Activated naive CD4-positive, alpha-beta T cell treated with anti-CD3 and anti-CD28 coated beads for 36 hours (primary cell): ENCODE measurements at places on chromosomes 7 and 10. TPM values are rescaled to one million over a fixed set of nuclear protein-coding genes. Genes with fewer than 3 reads are reported as not detected.

DNA sequence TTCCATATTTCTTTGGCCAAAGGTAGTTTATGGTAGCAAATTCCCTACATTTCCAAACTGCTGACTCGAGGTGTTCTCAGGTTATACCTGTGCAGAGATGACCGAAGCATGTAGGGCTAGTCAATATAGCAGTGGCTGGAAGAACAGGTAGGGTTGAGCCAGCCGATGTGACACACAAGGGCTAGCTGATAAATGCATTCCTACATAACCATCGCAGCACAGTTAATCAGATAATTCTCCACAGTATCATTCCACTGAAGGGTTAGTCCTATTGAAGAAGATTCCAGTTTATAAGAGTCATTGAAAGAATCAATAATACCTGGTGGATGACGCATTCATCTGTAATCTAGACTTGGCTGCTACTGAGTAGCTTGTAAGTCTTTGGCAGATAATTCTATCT is 220.0 kb downstream of the KIF20B start:
- no peak for DNase-seq

The KLLN gene
- total RNA-seq: 0.21 TPM

DNA sequence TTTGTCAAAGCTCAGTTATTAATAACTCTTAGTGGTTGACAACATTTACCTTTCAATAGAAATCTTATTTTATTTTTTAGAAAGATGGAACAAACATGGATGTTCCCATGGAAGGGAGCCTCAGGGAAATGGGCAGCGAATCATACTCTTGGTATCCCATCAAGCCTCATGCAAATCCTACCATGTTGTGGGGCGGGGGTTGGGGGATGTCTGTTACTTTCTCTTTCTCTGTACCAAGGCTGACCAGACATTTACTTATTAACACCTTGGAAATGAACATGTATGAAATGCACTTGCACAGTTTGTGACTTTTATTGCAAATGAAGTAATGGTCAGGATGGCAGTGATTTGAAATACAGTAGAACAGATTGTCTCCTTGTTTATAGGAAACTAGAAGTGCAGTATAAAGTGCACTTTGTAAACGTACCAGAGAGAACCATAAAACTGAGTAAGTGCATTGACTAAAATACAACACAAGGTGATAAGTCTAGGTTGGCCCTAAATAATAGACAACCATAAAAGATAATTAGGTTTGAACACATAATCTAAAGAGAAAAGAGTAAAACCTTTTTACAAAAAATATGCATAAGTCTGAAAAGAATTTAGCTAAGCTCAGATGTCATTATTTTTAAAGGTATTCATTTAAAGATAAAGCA is 32.4 kb downstream of the SEMA3D start:
- no peak for DNase-seq

DNA sequence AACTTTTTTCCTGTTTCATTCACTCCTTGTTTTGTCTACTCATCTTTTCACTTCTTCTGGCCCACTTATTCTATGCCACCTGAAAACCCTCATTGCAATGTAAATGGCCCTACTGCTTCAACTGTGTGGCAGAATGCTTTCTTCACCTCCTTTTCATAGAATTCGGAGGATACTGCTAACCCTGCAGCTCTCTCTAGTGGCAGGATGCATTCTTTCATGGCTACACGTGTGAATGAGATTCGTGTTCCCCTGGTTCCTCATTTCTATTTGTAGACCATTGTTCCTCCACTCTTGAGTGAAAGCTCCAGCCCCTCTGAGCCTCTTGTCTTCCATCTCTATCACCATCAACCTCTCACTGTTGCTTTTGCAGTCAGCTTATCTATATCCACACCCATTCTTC is 20.9 kb upstream of the CYP26C1 start:
- DNase-seq: peak; percentile 26

DNA sequence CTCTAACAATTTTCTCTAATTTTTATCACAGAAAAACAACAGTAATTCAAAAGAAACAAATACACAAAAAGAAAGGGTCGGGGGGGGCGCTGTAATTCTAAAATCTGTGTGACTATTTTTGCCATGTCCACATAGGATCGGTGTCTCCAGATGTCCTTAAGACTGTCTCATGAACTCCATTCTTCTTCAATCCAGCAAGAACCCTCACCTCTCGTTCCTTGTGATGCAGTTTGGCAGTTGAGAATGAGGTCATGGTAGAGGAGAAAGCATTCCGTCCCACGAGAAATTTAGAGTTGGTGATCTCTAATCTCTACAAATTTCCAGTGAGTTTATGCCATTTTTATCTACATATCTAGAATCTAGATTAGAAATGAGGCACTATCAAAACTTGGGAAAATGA is 394.7 kb downstream of the TFEC start:
- no peak for DNase-seq

DNA sequence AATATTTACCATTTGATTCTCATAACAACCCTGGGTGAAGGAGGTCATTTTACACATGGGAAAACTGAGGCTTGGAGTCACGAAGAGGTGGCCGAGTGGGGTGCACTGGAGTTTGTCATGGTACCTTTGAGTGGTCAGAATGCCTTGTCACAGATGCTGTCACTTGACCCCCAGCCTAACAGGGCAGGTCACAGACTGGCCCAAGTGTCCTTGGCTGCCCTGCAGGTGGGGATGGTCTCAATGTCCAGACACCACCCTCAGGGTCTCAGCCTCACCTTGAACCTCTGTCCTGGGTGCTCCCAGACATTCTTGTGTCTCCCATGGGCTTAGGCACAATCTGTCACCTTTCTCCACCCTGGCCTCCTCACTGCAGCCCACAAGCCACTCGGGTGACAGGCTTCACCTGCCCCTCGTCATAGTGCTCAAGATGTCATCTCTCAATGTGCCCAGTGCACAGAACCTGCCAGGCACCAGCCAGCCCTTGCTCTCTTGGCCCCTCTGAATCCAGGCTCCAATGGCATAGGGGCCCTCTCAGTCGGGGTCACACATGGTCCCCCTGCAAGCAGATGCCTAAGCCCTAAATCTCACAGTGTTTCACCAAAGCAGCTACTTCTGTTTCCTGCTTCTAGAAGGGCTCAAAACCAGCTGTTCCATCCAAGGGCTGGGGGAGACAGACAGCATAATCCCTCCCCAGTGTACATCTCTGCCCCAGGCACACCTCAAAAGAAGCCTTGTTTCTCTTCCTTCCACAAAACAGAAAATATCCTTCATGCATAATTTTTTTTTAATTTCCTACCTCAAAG is 76.8 kb upstream of the NANOS1 start:
- no peak for DNase-seq

DNA sequence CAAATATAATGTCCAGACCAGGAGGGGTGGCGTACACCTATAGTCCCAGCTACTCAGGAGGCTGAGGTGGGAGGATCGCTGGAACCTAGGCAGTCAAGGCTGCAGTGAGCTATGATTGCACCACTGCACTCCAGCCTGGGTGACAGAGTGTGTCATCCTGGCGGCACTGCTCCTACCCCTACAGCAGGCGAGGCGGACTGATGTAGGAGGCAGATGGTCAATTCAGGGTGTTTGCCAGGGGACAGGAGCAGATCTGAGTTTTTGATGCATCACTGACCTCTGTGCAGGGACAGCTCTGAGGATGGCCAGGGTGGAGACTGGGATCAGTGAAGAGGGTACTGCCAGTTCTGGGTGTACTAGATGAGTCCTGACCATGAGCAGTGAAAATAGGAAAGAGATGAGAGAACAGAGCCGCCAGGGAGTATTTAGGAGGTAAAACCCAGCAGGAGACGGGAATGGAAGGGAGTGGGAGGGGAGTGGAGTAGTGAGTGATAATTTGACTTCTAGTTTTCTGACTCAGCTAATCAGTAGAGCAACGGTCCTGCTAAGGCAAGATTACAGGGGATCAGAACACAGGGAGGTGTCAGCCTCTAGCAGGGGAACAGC is 75.3 kb downstream of the HIP1 start:
- no peak for DNase-seq

- no peak for DNase-seq
Observed at GRCh38 chr7:2173189-2173827, 59.4 kb downstream of the MAD1L1 start.

- DNase-seq: no peak
Observed at GRCh38 chr10:92545556-92545955, 28.3 kb downstream of the IDE start.

The NACAD gene
- total RNA-seq: 0.05 TPM

GRCh38 chr10:102621443-102622325 is 22.6 kb upstream of the TRIM8 start:
- DNase-seq: no peak

DNA sequence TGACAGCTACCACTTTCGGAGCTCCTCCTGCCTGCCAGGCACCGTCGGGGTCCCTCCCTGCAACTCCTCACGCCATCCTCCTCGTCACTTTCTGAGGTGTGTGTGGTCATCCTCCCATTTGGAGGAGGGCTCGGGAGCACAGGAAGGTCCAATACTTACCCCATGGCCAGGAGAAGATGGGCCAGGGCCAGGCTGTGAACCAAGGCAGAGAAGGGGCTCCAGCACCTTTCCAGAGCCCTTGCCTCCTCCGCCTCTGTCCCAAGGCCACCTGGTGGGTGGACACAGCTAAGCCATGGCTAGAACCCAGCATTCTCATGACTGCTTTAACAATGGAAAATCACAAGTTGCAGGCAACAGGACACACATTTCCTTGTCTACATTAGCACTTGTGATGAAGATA is 215.5 kb downstream of the TCERG1L start:
- DNase-seq: no peak

The PRSS2 gene
- total RNA-seq: not detected

DNA sequence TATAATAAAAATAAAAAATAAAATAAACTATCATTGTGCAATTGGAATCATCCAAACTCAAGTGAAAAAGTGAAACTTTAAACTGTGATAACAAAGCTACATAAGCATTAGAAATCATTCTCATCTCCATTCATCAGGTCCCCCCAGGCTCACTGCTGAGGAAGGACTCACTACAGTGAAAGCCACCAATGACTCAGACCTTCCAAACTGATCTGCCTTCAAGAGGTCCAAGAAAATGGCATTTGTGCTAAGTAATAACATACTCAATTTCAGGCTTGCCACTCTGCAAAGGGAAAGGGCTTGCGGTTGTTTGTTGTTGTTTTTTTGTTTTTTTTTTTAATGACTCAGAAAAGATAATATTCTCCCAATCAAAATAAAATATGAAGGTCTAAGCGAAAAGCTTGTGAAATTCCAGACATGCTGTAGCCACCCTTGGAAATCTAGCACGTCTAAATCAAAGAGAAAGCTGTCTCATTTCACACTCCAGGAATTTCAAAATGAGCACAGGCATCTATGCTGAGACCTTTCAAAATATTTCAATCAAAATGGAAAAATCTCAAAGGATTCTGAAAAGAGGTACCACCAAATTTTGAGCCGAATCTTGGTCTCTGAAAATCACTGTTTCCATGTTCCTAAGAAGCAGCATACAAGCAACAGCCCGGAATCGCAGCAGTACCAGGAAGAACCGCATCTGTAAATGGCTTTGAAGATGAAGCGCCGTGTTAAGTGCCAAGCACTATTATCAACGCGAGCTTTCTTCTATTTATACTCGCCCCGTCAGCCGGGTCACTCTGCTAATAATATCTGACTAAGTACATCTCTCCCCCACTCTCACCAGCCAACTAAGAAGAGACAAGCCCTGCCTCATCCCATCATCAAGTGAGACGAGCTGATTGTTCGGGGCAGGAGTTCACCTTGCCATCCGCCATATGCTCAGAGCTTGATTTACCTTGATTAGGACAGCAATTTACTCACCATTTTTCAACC is 13.5 kb downstream of the SFMBT2 start:
- peak; percentile 66 for DNase-seq

The ATP5MK gene
- 422 TPM for total RNA-seq

The SEMA4G gene
- total RNA-seq: 0.48 TPM

The MSMB gene
- total RNA-seq: not detected

The SPDYE2B gene
- 0.19 TPM for total RNA-seq

The JAKMIP3 gene
- total RNA-seq: 0.52 TPM

DNA sequence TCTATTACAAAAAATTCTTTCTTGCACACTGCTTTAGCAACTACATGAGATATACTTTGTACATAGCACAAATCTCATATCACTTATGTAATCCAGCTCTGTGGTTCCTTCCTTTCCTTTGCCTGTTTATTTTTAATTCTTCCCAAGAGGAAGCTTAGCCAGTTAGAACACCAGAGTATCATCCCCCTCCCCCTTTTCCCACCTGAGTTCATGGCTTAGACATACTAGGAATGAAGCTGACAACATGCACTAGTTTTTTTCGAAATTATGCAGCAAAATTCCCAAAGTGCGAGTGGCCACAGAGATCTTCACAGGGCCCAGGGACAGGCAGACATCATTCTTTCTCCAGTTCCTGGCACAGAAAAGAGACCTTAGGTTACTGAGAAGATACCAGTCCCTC is 17.8 kb downstream of the CAV1 start:
- DNase-seq: no peak

The ADCYAP1R1 gene
- total RNA-seq: not detected

The ZNF365 gene
- not detected for total RNA-seq

The TAS2R40 gene
- total RNA-seq: not detected

The COPS6 gene
- 97.8 TPM for total RNA-seq

The SFR1 gene
- total RNA-seq: 18.5 TPM

The GPRIN2 gene
- not detected for total RNA-seq

The ZNF479 gene
- not detected for total RNA-seq

GRCh38 chr10:120749856-120750566 is 101.2 kb upstream of the WDR11 start:
- no peak for DNase-seq

The MARVELD1 gene
- 2.7 TPM for total RNA-seq

The HTR5A gene
- not detected for total RNA-seq

The DPYSL4 gene
- 10.8 TPM for total RNA-seq

The AGBL3 gene
- total RNA-seq: 3.6 TPM

The BLNK gene
- not detected for total RNA-seq

- no peak for DNase-seq
Observed at GRCh38 chr7:7595451-7595850, 28.8 kb downstream of the MIOS start.

- DNase-seq: no peak
Observed at GRCh38 chr7:134660961-134661376, 14.3 kb downstream of the BPGM start.

The DBF4 gene
- total RNA-seq: 70.6 TPM

DNA sequence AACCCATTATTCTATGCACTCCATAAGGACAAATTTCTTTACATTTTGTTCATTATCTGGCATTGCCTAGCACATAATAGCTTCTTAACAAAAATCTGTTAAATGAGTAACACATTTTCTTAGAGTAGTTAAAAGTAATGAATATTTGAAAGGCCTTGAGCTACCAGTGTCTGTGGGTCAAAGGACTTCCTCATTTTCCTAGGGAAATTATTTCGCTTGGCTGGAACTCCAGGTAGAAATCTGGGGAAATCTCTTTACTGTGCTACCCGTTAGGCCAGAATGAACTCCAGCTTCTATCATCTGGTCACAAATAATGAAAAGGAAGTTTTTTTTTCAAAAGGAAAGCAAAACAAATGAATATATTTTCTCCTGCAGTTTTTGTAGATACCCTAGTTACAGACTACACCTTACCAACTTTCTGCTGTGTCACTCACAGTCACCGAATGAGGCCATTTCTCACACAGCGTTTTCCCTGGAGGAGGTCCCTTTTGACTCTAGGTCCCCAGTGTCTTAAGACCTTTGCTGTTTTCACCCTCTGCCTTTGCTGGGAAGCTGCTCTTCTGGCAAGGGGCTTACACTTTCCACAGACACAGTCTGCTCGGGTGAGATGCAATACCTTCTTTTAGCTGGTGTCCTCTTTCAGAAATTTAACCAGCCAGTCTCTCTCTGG is 1.6 kb downstream of the SAMD9L start:
- DNase-seq: peak; percentile 27

- DNase-seq: no peak
Observed at GRCh38 chr7:105765846-105766245, 110.6 kb downstream of the ATXN7L1 start.

The CDK13 gene
- 28.1 TPM for total RNA-seq
